ENCODE measurements at places on chromosomes 7 and 10.

DNA sequence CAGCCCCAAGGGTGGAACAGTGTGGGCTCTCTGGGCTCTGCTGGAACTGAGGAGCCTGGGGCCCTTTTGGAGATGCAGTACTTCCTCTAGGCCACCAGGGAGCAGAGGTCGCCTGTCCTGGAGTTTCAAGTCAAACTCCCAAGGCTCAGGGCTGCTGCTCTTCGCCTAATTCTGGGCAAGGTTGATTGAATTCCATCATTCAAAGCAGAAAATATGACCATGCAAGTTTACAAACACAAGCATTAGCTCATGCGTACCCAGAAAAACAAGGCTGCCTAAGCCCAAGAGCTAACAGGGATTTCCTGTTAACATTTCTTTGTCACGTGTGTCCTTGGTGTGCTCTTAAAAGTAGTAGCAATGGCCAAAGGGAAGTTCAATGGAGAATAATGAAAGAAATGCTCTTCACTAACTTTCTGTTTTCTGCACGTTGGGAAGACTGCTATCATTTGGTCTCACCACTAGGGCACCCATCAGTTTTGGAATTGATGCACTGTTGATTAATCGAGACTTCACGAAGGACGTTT, 20.1 kb downstream of the LDB3 start:
- no peak for DNase-seq

- no peak for DNase-seq
Observed at GRCh38 chr7:120733835-120734234, 124.1 kb downstream of the TSPAN12 start.

- DNase-seq: no peak
Observed at GRCh38 chr10:124185084-124185483, 91.7 kb upstream of the CHST15 start.

DNA sequence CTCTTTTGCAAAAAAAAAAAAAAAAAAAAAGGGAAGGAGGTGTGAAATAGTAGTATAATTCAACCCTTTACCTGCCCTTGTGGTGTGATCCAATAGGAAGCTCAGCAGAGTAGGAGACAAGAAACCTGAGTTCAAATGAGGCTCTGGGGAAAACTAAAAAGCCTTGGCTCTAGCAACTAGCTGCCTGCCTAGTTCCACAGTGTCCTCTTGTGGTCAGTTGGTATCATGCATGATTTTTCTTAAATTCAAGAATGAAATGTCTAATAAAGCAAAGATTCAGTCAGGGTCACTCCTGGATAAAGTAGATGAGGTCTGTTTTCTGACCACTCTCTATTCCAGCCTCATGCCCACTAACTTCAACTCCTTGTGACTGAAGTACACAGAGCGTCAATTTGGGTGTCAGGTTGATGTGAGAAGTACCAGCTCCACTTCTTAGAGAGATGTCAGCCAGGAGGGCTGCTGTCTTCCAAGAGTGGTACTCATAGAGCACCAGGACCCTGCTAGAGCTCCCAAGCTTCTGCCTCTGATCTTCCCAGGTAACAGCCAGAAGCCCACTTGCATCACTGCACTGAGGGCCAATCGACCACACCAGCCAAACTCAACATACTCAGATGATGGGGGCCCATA, 10.5 kb downstream of the LSM5 start:
- peak; percentile 43 for DNase-seq

GRCh38 chr10:51896849-51897248, 197.5 kb upstream of the CSTF2T start:
- DNase-seq: no peak

DNA sequence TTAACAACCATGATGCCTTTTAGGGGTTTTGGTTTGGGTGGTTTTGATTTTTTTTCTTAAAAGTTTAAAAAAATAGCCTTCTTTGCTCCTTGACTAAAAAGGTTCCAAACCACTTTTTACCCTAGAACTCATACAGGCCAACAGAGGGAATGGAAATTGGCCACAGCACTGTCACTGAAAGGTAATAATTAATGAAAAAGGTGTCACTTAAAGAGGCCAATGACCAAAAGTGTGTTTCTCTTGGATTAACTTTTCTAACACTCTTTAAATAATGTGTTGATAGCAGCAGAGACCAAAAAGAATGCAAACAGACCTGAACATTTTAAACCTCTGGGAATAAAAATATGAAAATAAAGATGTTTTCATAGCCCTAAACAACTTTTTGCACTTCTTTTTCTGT, 221.1 kb upstream of the TCF7L2 start:
- no peak for DNase-seq

DNA sequence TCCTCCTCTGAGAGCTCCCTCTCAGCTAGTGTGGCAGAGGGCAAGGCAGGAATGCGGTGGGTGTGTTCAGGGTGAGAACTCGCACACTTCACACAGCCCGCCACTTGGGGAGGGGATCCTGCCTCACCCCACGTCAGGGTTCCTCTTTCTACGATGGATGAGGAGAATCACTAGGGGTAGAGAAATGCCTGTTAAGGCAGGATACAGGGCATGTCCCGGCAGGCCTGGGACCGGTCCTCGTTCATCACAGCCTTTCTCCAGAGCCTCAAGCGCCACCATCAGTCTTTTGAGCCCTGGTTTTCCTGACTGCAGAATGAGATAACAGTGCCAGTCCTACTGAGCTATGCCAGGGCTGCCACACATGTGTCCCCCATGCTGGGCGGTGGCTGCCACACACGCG, 546.7 kb upstream of the ADARB2 start:
- no peak for DNase-seq

DNA sequence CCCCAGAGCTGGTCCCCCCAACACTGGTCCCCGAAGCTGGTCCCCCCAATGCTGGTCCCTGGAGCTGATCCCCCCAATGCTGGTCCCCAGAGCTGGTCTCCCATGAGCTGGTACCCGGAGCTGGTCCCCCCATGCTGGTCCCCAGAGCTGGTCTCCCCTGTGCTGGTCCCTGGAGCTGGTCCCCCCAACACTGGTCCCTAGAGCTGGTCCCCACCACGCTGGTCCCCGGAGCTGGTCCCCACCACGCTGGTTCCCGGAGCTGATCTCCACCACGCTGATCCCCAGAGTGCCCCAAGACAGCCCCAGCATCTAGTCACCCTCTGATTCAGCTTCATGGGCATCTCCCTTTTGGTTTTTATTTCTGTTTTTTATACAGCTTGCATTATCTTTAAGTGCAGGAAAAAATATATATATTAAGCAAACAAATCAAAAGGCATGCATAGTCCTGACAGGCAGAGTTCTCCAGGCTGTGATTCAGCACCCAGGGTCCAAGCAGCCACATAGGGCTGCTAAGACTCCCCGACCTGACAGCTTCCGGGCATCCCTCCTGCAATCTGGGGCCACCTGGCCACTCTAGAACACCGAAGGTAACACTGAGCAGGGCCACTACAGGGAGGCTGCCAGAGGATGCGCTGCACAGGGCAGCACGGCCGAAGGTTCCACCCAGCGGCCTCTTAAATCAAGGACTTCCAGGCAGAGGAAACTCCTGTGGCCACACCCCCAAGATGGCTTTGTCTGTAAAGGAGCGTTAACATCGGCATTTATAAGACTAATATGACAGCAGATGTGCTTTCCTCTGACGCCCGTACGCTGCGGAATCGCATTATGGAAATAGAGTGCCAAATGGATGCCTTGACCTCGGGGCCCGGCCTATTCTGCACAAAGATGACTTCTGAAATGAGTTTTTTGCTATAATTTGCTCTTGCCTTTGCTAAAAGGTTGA, 215.0 kb downstream of the PTPRN2 start:
- DNase-seq: peak; percentile 65

- DNase-seq: no peak
Observed at GRCh38 chr10:132107949-132108877, 42.5 kb downstream of the JAKMIP3 start.

DNA sequence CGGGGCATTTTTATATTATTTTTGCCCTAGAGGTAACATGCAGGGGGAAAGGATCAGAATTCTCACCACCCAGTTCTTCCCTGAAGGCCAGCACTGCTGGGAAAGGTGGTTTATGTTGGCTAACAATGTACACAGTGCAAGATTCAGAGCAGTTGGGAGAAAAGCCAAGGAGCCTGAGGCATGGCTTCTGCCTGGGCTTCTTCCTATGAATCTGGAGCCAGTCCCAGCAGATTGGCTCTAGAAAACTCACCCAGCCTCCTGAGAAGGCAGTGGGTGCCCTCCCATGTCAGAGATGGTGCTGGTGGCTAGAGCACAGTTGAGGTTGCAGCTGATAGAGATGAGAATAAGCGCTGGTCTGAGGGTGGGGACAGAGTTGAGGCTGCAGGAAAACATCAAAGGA, 44.7 kb upstream of the GPR26 start:
- no peak for DNase-seq

DNA sequence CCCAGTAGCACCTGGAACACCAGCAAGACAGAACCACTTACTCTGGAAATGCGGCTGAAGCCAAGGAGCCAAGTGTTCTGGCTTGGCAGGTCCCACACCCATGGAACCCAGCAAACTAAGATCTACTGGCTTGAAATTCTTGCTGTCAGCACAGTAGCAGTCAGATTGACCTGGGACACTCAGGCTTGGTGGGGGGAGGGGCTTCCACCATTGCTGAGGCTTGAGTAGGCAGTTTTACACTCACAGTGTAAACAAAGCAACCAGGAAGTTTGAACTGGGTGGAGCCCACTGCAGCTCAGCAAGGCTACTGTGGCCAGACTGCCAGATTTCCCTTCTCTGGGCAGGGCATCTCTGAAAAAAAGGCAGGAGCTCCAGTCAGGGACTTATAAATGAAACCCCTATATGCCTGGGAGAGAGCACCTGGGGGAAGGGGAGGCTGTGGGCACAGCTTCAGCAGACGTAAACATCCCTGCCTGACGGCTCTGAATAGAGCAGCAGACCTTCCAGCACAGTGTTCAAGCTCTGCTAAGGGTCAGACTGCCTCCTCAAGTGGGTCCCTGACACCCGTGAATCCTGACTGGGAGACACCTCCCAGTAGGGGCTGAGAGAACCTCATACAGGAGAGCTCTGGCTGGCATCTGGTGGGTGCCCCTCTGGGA, 121.2 kb downstream of the MTERF1 start:
- DNase-seq: no peak

All from D721Med (cell line).